ENCODE measurements at places on chromosomes 2 and 18.
A peak's percentile ranks its signal among the peaks of the same experiment; 100 is the strongest.

DNA sequence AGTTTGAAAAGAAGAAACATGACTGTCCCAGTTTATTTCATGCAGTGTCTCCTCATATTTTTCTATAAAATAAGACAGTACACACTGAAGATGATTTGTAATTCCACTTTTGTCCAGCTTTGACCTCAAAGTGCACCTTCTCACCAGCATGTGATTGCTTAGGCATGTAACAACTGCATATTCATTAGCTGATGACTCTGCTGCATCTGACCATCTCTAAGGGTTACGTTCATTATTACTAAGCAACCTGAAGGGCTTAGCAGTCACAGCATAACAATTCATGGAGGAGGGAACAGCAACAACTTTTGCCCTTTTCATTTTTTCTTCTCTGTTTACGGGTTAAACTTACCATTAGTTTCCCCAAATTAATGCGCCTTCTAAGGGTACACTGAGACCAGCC is 330.6 kb upstream of the PIK3C3 start:
- no peak for DNase-seq

DNA sequence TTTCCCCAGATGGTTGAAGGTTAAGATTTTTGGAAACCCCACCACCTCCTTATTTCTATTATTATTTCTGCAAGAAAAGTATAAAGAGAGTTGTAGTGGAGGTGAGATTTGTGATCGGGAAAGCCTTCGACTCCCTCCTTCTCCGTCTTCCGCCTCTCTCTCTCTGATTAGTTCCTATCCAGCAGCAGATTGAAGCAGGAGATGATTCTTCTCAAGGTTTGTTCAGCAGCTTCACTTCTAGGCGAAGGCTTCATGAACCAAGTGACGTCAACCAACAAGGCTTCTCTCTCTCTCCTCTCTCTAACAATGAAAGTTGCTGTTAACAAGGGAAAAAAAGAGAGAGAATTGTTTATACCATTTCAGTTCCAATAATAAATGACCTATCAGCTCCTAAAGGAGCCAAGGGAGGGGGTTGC is at the start of gene BAZ2B:
Gene BAZ2B (minus strand): TSS at position 263 of the 416 bp plus-strand sequence. CDS start 137,829 bp downstream, outside the sequence.
- DNase-seq, result peak; percentile 54

DNA sequence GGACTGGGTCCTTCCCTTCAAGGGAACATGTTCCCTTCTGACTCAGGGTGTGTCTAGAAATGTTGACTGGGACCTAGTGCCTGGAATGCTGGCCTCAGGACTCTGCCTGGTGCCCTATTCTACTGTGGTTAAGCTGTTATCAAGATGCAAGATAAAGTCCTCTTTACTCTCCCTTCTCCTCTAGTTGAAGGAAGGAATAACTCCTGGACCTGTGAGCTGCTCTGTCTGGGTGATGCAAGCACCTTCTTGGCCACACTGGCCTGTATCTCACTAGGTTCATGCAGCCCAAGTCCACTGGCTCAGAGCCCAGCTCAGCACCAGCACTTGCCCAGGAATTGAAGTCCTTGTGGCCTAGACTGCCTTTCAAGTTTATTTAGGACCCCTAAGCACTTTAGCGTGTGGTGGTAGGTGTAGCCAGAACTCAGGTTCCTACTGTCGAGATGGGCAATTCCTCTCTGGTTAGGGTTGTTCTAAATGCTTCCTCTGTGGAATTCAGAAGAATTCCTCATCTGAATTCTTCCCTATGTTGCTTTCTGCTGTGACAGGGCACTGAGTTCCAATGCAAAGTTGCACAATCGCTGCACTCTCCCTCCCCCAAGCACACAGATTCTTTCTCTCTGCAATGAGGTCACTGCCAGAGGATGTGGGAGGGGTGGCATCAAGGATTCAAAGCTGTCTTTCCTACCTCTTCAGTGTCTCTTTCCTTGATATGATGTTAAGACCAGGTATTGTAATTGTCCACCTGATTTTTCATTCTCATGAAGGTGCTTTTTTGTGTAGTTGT is 54.7 kb downstream of the VWC2L start:
- no peak for DNase-seq

- no peak for DNase-seq
Measured at GRCh38 chr2:215428060-215428910, 7.6 kb downstream of the FN1 start.

GRCh38 chr2:10306901-10307463 is 4.3 kb downstream of the HPCAL1 start:
- no peak for DNase-seq

DNA sequence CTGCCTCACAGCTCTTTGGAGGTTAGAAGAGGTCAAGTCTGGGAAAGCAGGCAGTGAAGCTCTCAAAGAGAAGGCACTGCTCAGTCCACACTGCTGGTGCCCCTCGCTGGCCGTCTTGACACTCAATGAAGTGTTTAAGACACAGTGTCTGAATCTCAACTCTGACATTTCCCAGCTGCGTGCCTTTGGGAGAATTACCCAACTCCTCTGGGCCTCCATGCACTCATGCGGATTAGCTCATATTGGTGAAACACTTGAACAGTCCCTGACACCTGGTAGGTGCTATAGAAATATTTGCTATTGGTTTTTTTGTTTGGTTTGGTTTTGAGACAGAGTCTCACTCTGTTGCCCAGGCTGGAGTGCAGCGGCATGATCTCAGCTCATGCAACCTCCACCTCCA is 281.0 kb downstream of the SRBD1 start:
- no peak for DNase-seq

GRCh38 chr2:196440413-196440812 is 199.1 kb upstream of the CCDC150 start:
- no peak for DNase-seq

GRCh38 chr2:199861132-199861774 is 10.3 kb upstream of the FTCDNL1 start:
- no peak for DNase-seq

DNA sequence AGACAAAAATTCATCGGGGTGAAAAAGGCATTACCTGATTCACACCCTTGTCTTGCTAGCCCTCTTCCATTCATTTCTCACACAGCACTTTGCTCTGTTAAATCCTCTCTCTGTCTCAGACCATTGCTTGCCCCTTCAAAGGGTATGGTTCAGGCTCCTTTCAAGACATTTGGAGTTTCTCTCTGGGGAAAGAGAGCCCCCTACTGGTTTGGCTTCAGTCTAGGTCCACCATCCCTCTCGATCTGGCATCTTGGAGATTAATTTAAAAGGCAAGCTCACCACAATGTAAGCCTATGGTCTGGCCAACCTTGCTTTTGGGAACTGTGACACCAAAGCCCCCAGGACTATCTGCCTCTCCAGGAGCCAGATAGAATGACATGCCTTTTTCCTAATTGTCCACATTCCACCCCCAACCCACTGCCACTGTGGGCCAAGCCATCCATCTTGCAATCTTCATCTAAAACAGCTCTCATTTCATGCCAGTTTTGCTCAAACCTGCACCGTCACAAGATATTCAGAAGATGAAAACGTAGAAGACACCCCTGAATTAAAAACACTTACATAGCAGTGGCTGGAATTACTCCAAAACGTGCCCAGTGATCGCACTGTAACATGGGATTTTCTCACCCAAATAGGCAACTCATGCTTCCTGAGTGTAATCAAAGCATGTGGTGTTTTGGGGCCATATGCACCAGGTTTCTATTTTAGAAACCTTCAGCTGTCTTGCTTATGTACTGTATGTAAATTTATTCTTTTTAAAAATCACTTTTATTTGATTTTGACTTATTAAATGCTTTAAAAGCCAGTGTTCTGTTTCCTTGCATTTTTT is 93.9 kb downstream of the FARSB start:
- DNase-seq, result no peak

DNA sequence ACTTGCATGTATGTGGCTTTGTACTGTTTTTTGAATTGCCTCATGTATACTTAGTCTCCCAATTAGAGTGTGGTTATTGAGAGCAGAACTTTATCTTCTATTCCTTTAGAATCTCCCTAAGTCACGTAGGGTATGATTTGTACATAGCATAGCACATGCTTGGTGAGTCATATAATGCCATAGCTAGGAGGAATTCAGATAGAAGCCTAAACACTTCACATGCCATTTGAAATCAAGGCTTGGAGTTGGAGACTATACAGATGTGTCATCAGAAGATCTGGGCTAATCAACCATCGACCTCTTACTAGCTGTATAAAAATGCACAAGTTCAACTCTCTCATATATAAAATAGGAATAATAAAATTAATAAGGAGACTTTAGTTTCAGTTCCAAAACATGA is 222.6 kb upstream of the ST6GAL2 start:
- DNase-seq, result peak; percentile 9

DNA sequence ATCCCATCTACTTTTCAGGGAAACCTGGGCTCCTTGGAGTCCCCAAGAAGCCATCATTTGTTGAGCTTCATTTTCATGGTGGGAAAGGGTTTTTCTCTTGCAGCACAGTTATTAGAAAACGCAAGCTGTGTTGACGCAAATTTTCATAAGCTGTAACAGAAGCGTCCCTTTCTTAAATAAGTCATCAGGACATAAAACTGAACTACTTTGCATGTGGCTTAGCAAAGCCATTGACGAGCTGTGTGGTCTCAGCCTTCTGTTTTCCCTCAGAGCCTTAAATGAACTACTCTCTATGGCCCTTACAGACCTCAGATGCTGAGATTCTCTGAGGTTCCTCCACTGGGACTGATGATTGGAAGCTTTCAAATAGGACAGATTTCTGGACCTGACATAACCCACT is 85.1 kb downstream of the ARL4C start:
- no peak for DNase-seq

DNA sequence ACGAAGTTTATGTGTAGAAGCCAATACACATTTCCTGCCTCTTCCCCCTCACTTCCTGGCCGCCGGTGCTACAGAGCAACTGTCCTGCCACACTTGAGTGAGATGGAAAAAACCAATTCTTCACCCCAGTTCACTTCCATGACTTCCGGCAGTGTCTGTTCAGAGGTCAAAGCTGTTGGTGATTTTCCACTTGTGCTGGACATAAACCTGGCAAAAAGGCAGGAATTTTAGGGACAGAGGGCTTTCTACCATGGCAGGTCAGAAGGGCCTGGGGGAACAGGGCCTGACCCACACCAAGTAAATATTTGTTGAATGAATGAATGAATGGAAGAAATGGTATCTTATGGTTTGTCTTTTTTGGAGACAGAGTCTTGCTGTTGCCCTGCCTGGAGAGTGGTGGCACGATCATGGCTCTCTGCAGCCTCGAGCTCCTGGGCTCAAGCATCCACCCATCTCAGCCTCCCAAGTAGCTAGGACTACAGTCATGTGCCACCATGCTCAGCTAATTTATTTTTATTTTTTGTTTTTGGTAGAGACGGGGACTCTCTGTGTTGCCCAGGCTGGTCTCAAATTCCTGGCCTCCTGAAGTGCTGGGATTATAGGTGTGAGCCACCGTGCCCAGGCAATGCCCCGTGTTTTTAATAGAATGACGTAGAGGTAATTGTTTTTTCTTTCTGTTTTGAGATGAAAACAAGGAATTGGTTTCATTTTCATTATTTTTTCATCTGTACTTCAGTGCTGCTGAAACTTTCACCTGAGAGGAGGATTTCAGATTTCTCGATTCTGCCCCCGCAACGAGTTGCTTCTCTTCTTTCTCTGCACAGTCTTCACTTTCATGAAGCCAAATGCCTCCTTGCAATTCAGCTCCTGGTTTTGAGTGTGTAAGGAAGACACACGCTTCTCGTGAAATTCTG is 48.0 kb upstream of the LPIN2 start:
- DNase-seq, result no peak

DNA sequence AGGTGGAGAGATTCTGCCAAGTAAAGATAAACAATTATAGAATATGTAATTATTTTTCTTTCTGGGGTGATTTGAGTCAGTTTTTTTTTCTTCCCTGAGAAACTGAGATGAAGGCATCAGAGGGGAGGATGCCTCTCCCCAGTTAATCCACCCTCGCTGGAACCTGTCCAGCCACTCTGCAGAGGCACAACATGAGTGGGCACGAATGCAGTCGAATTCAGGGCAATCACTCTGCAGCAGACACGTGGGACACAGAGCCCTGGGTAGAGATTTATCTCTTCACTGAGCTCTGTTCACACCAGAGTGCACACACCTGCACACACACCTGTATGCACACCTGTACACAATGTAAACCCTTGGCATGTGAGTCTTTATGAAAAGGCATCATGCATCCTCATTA is 154.2 kb downstream of the DCDC2C start:
- no peak for DNase-seq

DNA sequence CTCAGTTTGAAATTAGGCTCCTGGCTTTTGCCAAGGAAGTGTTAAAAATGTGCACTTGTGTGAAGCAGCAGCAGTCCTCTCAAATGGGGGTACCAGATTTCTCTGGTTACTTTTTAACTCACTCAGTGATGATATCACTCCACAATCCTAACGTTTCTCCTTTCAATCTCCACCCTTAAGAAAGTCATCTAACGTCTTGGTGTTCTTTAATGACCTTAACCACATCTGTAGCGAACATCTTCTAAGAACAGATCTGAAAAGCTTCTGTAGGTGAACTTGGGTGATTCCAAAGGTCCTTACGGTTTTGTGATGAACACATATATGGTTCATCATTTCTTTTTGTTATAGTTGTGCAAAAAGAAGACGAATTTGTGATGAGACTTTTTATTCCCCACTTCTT is 73.2 kb downstream of the DOCK10 start:
- no peak for DNase-seq

DNA sequence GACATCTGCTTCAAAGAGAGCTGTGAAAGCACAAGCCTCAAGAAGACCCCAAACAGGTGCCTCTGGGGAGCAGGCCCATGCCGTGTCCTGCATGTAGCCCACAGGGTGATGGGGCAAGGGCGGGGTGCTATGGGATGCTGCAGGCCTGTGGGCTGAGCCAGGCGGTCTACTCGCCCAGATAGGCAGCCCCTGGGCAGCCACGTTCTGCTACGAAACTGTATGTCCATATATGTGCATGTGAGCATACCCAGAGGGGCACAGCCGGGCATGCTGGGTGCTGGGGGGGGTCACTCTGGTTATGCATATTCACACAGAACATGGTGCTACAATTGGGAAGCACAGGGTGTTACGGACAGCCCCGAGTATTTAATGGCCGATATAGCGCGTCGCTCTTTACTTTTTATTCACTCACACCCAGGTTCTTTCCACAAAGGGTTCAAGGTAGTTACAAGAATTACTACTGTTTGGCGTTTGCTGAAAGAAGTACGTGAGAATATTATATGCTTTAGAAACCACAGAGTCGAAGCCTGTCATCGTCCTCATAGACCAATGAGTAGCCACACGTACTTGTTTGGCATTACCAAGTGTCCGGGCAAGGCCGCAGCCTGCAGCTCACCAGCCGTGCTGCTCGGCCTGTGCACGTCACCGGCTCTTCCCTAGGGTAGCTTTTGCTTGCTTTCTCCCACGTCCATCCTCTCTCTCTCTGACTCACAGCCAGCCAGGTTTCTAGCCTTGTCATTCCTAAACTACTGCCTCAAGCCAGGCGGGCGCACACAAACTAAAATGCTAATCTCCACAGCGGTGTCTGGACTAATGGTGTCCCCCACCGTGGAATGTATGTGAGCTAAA is 14.4 kb downstream of the MTERF4 start:
- no peak for DNase-seq

DNA sequence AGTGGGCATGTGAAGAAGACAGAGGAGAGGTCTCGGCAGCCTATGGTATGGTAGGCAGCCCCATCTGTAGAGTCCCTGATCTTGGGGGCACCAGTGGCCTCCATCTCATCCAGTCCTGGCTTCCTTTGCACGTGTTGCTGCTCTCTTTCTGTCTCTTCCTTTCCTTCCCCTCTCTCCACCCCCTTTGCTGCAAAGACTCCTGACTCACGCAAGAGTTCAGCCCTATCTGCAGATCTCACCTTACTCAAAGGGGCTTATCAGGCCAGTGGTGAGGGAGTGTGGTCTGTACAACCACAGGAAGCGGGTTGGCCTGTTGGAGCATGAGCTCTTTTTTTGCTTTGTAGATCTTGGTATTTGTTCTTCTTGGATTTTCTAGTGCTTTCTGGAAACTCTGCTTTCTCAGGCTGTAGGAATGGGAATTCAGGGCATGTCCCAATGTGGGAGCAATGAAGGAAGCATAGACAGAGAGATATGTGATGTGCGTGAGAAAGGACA is 14.6 kb upstream of the NT5DC4 start:
- DNase-seq, result no peak

All from fibroblast of skin of left biceps (primary cell).